ENCODE measurements at places on chromosomes 16 and 17.
A peak's percentile ranks its signal among the peaks of the same experiment; 100 is the strongest.

GRCh38 chr17:41500131-41500911 lies 5.1 kb downstream of the KRT13 start:
- no peak for DNase-seq

- no peak for DNase-seq
These were observed 1.9 kb upstream of the MMP28 start for GRCh38 chr17:35797370-35797769.

DNA sequence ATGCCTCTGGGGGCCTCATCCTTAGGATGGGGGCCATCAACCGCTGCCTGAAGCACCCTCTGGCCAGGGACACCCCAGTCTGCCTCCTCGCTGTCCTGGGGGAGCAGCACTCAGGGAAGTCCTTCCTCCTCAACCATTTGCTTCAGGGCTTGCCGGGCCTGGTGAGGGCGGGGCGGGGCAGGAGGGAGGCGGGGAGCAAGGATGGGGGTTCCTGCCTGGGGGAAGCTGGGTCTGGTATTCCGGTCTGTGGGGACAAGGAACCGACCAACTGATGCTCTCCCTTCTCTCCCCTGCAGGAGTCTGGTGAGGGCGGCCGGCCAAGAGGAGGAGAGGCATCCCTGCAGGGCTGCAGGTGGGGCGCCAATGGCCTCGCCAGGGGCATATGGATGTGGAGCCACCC lies 2.0 kb downstream of the RNF112 start:
- DNase-seq: no peak

- peak; percentile 60 for DNase-seq
These were observed 1.2 kb downstream of the CDT1 start for GRCh38 chr16:88804552-88805339.

GRCh38 chr17:7407485-7408251 lies at the start of gene NLGN2:
TSS of gene NLGN2 (plus strand) at chr17:7407845. CDS start at chr17:7408256, 411 bp downstream.
- no peak for DNase-seq

- peak; percentile 67 for DNase-seq
These were observed 77.3 kb downstream of the MPRIP start for GRCh38 chr17:17119533-17119932.

- DNase-seq: peak; percentile 54
These were observed 22.2 kb upstream of the PEMT start for GRCh38 chr17:17613708-17614114.
